ENCODE measurements at places on chromosomes 5 and 9.

- no peak for DNase-seq
Measured at GRCh38 chr9:437574-438001, 222.9 kb downstream of the DOCK8 start.

GRCh38 chr9:32384002-32384363, 460 bp upstream of the ACO1 start:
- DNase-seq: peak; percentile 44

DNA sequence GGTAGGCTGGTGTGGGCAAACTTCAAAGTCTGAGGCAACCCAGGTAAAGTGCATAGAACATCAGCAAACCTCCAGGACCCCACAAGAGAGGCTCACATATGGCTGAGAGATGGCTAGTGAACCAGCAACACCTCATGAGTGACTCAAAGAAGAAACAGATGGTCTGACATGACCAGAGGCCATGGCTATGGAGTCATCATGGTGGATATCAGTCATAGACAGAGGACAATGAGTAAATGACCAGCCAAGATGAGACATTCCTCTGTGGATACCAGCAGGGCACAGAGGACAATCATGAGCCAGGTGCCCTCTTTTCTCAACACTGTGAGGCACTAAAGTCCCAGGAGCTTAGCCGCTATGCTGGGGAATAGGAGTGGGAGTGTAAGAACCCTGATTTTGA, 180.8 kb downstream of the RASEF start:
- no peak for DNase-seq

DNA sequence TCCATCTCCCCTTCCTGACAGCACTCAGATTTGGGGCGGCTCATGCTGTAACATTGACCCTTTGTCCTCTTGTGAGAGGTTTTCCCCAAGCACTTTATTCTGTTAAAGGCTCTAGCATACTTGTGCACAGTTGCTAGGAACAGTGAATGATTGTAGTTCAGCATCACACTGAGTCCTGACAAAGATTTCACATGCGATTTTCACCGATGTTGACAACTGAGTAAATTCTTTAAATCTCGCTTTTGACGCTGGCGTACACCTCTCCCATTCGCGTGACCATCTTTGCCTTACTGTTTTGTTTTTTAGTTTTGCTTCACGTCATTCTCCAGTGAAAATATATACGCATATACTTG, 780 bp downstream of the CDC37L1 start:
- no peak for DNase-seq

- DNase-seq: no peak
Measured at GRCh38 chr9:114899995-114900394, 30.4 kb downstream of the TNFSF8 start.

DNA sequence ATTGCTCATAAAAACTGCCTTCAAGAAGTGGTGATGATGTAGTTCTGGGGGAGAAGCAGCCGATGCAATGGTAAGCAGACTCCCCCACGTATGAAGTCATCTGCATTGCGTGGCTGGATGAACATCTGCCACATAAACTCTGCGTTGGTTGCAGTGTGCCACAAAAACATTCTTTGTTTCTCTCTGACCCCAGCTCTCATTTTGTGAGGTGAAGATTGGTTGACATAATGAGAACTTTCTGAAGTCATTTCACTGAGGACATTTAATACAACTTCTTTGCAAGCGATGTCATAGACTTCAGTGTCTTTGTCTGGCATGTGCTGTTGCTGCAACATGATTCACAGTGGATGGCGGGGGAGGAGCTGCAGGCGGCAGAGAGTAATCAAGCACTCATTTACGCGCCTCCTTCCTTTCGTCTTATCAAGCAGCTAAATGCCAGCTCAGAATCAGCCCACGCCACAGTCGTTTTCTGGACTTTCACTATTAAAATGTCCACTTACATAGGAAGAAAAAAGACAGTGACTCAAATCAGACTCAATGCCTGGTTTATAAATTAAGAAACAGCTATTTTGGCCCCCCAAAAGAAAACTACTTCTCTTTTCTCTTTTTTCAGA, 91.5 kb upstream of the NFIL3 start:
- DNase-seq: peak; percentile 6

DNA sequence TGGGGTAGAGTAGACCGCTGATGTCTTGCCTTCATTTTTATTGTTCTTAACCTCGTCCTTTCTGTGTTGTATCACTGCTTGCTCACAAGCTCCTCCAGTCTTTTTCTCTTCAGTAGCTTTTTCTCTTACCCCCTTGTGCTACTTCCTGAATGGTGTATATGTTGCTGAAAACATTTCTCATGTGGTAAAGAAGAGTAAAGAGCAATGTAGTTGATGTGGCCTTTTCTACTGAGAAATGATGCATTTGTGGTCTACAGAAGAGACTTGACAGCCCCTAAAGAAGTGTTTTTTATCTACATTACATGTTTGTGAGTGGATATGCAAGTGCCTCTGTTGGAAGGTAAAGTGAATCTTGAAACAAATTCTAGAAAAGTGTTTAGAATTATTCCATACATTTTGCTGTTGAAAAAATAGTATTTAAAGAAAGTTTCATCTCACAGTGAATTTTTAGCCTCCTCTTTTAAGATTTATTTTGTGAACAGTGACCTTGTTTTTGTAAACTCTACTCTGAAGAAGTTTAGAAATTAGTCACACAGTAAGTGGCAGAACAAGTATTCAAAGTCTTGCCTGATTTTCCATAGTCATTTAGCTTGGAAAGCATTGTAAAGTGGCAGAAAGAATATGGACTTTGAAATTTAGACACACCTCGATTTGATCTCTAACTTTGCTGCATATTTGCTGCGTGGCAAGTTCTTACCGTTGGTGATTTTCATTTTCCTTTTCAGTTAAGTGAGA, 17.4 kb downstream of the CDC42SE2 start:
- no peak for DNase-seq

All from common myeloid progenitor, CD34-positive (primary cell).